SK-N-SH (cell line): ENCODE measurements at places on chromosomes 3 and 15. TPM values are rescaled to one million over a fixed set of nuclear protein-coding genes. Genes with fewer than 3 reads are reported as not detected.

GRCh38 chr15:43886558-43886957 lies 59.8 kb downstream of the WDR76 start:
- DNase-seq = no peak

DNA sequence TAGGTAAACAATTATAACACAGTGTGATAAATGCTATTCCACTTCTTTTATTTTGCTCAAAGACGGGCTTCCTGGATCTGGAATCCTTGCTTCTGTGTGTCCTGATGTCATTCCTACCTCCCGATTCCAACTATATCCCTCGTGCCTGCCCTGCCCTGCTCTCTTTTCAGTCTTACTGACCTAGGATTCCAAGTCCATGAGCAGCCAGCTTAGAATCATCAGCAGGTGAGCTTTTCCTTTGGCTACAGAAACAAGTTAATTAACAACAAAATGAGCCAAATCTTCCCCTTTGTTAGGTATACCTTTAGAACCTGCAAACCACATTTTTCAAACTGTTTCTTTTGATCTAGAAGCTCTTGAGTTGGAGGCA lies 21.9 kb upstream of the KPNA1 start:
- DNase-seq = no peak

DNA sequence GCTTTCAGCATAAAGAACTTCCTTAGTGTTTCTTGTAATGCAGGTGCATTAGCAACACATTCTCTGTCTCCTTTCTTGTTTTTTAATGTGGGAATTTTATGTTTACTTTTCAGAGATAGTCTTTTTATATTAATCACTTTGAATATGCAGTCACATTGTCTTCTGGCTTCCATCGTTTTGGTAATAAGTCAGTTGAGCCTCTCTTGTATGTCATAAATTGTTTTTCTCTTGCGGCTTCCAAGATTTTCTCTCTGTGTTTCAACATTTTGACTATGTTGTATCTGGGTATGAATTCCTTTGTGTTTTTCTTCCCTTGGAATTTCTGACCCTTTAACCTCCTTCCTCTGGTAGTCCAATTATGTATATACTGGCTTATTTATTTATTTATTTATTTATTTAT lies 25.3 kb downstream of the GABRG3 start:
- no peak for DNase-seq

- no peak for DNase-seq
Measured at GRCh38 chr15:85421116-85421925, 40.9 kb downstream of the AKAP13 start.

GRCh38 chr3:193377591-193377990 lies 962 bp downstream of the ATP13A5 start:
- DNase-seq = no peak

GRCh38 chr3:134852893-134853351 lies 57.9 kb downstream of the EPHB1 start:
- no peak for DNase-seq

DNA sequence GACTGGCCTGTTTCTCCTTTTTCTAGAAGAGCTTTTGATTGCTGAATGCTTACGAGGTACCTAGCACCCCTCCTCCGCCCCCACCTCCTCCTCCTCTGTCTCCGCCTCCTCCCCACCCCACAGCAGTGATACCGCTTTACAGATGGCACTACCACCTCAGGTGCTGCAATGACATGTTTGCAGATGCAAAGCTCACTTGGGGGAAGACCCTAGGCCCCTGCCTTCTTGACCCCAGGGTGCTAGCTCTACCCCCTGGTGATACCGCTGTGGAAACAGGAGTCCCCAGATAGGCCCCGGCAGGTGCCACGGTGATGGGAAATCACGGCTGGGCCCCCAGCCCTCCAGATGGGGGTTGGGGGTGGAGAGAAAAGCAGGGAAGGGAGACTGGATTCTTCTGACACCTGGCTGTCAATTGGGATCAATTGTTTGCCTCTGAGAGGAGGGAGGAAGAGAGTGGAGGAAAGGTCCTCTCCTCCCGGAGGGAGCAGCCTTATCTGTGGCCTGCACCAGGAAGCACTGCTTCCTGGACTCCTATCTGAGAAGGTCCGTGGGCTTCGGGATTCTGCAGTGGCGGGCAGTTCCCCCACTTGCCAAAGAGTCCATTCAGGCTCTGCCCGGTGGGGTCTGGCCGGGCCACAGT lies 37.6 kb downstream of the DNASE1L3 start:
- DNase-seq = no peak

GRCh38 chr15:61146091-61146930 lies 82.8 kb downstream of the RORA start:
- no peak for DNase-seq

- no peak for DNase-seq
Measured at GRCh38 chr3:65080432-65080831, 392.6 kb upstream of the ADAMTS9 start.

DNA sequence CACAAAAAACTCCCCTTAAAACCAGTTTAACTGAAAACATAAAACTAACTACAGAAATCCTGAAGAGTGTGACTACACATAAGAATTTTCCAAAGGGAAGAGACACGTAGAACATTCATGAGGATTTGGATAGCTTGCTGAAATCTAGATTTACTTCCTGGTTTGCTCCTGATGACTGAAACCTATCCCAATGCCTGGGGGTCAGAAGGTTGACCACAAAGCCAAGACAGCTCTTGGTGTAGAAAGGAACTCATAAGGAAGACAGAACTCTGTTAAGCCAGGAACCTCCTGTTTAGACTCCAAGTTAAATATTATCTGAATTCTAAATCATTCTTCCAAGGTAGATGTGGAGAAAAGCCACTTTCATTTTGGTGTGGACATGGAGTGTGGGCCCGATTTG lies 92.8 kb downstream of the TFG start:
- no peak for DNase-seq

GRCh38 chr3:30309961-30310954 lies 296.1 kb upstream of the TGFBR2 start:
- no peak for DNase-seq

Gene PRR20G
- polyA plus RNA-seq = not detected in 2 replicates

Gene LIPH
- polyA plus RNA-seq = 0.06 TPM in 1 of 2 replicates, not detected in the other

Gene SI
- not detected in 2 replicates for polyA plus RNA-seq
